ENCODE measurements at places on chromosomes 1 and 21. TPM values are rescaled to one million over a fixed set of nuclear protein-coding genes. Genes with fewer than 3 reads are reported as not detected.

The OR2W3 gene
- total RNA-seq = not detected

The ACBD6 gene
- total RNA-seq = 72.6 TPM

The TARDBP gene
- total RNA-seq = 126 TPM

The RGS13 gene
- total RNA-seq = not detected

All from smooth muscle cell of trachea (primary cell).